Hindlimb muscle (tissue), 1 donor: ENCODE measurements at places on chromosomes 5 and 9. TPM values are rescaled to one million over a fixed set of nuclear protein-coding genes. Genes with fewer than 3 reads are reported as not detected.

MSMP gene
- polyA plus RNA-seq: not detected

ELOVL7 gene
- 0.30 TPM for polyA plus RNA-seq

STPG3 gene
- polyA plus RNA-seq: not detected

CCDC180 gene
- polyA plus RNA-seq: 7.9 TPM

DENND4C gene
- polyA plus RNA-seq: 25.2 TPM

PIP5K1B gene
- polyA plus RNA-seq: 1.7 TPM
